ENCODE measurements at places on chromosomes 16 and 17.

- no peak for DNase-seq
These were observed 337.9 kb upstream of the DYNLRB2 start for GRCh38 chr16:80202831-80203413.

- DNase-seq, result no peak
These were observed 83.6 kb downstream of the CMIP start for GRCh38 chr16:81528256-81528655.

DNA sequence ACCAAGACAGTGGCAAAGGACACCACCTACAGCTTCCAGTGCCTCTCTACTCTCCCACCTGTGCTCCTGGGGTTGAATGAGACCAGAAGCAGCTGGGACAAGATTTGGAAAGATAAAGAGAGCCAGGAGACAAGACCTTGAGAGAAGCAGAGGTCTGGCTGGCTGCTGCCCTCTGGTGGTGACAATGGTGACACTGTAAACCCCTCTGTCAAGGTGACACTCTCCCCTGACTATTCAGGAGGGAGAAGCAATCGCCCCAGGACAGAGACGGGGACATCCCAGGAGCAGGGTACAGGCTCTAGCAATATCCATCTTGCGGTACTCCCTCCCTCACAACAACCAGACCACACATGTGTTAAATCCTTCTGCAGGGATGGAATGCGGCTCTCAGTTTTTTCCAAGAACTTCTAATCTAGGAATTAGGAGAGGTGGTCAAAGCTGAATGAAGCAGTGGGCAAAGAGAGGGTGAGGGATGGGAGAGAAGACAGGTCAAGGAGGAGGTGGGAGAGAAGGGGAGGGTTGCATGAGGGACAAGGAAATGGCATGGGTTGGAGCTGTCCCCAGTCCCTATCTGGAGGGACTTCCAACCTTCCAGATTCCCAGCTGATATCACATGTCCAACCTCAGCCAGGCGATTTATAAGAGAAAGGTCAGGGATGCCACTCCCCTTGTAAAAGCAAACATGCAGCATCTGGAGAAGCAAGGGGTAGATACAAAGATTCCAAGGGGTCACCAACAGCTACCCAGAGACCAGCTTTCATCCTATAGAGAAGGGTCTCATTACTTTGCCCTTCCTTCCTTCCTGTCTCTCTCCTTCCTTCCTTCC is 2.9 kb downstream of the PHOSPHO1 start:
- peak; percentile 55 for DNase-seq

DNA sequence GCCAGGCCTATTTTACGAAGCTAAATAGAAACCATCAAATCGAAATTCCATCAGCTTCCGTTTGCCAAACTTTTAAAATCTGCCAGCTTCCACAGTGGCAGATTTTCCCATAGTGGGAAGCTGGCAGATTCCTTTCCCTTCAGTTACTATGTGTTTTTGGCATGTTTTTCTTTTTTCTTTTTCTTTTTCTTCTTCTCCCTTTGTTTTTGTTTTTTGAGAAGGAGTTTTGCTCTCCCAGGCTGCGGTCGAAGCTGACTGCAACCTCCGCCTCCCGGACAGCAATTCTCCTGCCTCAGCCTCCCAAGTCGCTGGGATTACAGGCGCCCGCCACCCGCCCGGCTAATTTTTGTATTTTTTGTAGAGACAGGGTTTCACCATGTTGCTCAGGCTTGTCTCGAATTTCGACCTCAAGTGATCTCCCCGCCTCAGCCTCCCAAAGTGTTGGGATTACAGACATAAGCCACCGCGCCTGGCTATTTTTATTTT is 684 bp upstream of the CWC25 start:
- no peak for DNase-seq

DNA sequence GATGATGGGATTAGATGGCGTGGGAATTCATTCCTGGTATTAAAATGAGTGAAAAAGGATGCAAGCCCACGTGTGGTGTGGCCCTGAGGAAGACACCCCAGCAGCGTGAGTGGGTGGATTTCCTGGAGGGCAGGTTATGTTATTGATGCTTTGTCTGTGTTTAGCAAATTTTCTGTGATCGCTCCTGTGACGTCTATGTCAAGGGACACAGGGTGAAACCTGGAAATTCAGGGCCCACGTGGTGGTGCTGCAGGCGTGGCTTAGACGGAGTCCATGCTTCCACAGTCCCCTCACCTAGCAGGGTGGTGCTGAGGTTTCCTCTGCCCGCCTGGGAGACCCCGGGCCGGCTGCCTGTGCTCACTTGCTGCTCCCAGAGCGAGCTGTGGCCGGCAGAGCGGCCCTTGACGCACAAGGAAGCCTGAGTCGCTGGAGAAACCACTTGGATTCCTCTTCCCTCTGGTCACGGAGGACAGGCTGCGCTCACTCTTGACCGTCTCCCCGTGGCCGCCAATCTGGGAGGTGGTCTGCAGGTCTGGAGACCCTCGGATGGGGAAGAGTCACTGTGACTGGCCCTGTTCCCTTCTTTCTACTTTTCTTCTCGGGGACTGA is 23.4 kb downstream of the BAIAP2 start:
- no peak for DNase-seq

- no peak for DNase-seq
These were observed 23.6 kb downstream of the RANBP10 start for GRCh38 chr16:67782567-67783352.

GRCh38 chr16:27595993-27596392 is 46.0 kb downstream of the KATNIP start:
- no peak for DNase-seq

- DNase-seq, result peak; percentile 86
These were observed 11.2 kb upstream of the CEP20 start for GRCh38 chr16:15899538-15900100.

- DNase-seq, result no peak
These were observed 25.0 kb upstream of the KCNJ16 start for GRCh38 chr17:70049801-70050591.

DNA sequence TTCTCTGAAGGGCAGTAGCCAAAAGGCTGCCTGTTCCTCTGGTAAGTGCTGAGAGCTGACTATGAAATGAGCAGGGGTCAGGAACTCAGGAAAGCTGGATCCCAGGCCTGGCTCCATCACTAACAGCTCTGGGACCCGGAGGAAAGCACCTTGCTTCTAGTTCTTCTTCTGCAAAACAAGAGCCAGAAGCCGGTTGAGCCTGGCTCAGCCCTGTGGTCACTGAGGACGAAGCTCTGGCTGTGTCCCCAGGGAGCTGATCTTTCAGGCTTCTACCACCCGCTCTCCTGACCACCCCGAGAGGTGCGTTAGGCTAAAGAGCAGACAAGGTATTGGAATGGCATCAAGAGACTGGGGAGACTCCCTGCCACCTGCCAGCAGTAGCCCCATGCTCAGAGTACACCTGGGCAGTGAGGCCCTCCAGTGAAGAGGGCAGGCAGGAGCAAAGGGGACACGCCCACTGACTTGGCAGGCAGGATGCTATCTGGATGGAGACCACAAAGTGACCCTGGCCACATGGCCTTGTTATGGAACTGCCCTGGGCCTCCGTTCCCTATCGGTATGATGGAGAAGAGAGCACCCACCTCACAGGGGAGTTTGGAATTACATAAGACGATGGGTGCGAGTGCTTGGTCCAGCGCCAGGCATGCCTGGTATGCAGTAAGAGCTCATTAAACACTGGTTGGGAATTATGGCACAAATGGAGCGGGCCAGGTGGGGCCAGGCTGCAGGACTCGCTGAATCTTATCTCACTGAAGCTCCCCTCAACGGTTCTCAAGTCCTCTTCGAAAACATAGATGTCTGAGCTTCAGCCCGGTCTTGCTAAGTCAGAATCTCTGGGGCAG is 61.4 kb downstream of the COG7 start:
- no peak for DNase-seq

DNA sequence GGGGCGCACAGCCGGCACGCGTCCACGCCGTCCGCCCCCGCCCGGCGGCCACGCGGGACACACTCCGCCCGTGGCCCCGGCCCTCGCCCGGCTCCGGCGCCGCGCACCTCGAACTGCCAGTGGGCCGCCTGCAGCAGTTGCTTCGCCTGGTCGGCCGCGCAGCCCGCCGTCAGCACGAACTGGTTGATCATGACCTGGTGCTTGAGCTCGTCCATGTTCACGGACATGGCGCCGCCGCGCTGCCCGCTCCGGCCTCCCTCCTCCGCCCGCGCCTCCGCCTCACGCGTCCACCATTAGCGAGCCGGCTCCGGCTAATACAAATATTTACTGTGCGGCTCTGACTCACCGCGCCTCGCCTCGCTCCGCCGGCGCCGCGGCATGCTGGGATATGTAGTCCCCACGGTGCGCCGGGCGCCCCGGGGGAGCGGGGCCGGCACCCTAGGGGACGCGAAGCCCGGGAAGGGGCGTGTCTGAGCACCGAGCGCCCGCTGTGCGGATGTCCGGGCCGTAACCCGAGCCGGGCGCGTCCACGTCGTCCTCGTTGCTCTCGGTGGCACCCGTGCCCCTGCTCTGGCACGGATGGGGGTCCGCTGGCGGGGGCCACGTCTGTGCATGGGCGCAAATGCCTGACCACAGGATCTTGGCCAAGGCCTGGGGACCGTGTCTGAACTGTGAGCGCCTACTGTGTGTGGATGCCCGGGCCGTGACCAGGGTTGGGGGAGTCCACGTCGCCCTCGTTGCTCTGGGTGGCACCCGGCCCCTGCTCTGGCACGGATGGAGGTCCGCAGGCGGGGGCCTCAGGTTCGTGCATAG is at the start of gene UBALD1:
Gene UBALD1 (minus strand): TSS at position 318 of the 813 bp plus-strand sequence. CDS start 91 bp downstream, at position 227.
- peak; percentile 86 for DNase-seq

DNA sequence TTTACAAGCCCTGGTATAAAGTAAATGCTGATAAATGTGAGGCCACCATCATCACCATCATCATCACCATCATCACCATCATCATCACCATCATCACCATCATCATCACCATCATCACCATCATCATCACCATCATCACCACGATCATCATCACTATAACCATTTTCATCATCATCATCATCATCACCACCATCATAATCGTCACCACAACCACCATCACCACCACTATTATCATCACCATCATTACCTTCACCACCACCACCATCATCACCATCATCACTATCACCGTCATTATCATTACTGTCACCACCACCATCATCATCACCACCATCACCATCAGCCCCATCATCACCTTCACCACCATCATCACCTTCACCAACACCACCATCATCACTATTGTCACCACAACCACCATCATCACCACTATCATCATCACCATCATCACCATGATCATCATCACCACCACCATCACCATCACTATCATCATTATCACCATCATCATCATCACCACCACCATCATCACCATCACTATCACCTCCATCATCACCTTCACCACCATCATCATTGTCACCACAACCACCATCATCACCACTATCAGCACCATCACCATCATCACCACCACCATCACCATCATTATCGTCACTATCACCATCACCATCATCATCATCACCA is 16.6 kb upstream of the ZNF469 start:
- no peak for DNase-seq

- DNase-seq, result peak; percentile 39
These were observed 465 bp upstream of the PRSS22 start for GRCh38 chr16:2858245-2859025.

- DNase-seq, result no peak
These were observed 23.2 kb upstream of the SPNS2 start for GRCh38 chr17:4475463-4475862.

GRCh38 chr16:46822270-46822669 is 8.7 kb downstream of the C16orf87 start:
- peak; percentile 54 for DNase-seq

DNA sequence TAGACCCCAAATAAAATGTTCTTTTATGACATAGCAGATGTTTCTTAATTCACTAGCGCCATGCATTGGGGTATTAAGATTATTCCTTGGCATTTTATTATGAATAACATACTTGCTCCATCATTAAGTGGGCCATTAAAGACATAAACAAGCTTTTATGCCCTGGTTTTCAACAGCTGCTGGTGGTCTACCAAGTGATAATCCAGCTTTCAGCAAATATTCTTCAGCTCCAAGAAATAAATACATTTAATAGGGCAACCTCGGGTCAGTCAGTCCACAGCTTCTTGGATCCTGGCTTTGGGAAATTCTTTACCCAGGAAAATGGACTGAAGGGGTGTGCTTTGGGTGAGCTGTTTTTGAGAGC is 217.3 kb upstream of the IRX3 start:
- no peak for DNase-seq

DNA sequence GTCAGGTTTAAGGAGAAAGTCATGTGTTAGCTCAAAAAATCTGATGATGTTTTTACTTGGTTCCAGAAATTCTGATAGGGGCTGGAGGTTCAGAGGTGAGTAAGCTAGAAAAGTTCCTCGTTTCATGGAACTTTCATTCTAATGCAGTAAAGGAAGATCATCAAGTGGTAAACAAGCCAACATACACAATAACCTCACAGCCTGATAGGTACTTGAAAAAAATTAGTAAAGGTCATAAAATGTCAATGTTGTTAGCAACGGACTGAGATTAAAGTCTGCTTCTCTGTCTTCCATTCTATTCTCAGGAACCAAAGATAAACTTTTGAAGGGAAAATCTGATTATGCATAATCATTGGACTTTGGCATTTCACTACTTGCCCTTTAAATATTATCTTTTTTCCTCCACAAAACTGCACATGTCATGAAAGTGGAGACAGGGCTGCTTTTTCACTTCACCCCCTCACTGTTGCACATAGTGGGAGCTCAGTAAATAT is 165.4 kb upstream of the MAF start:
- no peak for DNase-seq

DNA sequence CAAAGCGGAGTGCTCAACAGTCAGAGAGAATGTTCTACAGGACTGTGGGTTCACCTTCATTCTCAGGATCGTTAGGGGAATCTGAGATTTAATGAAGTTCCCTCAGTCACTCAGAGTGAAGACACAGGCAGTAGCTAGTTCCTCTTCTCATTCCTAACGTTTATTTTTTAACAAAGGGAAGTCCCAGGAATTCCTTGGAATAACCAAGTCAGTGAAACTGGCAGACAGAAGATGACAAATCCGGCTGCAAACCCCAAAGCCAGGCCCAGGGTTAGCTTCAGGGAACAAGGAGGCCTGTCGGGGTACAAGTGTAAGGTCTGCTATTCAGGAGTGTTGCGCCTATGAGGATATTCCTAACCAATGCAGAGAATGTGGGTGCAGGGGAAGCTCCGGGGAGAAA is 42.0 kb downstream of the COTL1 start:
- no peak for DNase-seq

DNA sequence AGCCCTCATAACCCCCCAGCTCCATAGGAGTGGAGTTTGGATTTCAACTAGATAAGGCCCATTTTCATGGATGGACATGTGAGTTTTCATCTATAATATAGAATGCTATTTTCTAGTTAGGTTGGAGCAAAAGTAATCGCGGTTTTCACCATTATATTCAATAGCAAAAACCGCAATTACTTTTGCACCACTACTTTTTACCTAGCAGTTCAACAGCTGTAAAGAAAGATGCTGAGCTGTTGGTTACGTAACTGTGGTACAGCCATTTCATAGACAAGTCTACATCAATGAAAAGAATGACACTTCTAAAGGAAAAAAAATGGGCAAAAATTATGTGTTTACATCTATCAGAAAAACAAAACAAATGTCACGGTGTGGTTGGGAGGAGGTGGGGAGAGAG is 507.7 kb downstream of the MAF start:
- DNase-seq, result no peak

GRCh38 chr17:2064980-2065785 is 10.3 kb downstream of the HIC1 start:
- peak; percentile 60 for DNase-seq
